ENCODE measurements at places on chromosomes 16 and 17.

GRCh38 chr16:11742093-11742535 lies 543 bp downstream of the TXNDC11 start:
- DNase-seq = peak; percentile 54

DNA sequence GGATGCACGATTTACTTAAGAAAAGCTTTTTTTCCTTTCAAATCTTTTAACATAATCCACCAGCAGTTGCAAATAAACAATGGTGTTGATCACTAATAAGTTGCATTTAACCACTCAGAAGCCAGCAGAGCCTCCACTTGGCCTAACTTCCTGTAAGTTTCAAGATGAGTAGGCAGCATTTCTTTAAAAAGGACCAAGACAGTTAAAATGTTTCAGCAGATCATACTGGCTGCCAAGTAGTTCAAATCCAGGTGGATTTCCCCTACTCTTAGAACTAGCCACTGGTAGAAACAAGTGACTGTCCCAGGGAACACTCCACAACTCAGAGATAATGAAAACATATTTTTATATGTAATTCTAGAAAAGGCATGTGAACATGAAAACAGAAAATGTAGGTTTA lies 17.0 kb upstream of the RFFL start:
- DNase-seq = no peak

DNA sequence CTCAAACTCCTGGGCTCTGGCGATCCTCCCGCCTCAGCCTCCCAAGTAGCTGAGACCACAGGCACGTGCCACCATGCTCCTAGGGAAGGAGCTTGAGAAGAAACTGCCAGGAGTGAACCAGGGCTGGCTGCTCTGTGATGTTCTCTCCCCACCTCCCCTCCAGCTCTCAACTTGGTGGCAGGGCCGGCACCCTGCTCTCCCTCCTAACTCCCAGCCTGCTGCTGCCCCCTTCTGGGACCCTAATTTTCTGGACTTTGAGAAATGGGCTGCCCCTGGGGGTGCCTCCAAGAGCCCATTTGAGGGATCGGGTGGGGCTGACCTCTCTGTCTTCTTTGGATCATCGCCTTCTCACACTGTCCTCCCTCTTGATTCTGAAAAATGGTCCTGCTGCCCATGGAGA lies 14.9 kb upstream of the STAT3 start:
- DNase-seq = no peak

DNA sequence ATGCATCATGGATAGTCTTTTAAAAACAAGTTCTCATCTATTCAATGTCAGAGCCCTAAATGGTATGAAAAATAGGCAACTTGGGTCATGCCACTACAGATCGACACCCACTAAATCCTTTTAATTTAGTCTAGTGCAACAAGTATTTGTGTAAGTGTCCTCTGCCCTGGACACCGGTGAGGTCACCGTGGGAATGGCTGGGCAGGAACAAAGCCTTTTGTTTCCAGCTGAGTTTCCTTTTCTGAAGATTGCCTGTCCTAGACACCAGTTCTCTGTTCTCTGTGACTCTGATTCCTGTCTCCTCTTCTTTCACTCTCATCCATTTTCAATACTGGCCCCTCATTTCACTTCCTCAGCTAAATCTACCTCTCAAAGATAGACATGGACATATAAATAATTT lies 446.5 kb downstream of the MAF start:
- no peak for DNase-seq

DNA sequence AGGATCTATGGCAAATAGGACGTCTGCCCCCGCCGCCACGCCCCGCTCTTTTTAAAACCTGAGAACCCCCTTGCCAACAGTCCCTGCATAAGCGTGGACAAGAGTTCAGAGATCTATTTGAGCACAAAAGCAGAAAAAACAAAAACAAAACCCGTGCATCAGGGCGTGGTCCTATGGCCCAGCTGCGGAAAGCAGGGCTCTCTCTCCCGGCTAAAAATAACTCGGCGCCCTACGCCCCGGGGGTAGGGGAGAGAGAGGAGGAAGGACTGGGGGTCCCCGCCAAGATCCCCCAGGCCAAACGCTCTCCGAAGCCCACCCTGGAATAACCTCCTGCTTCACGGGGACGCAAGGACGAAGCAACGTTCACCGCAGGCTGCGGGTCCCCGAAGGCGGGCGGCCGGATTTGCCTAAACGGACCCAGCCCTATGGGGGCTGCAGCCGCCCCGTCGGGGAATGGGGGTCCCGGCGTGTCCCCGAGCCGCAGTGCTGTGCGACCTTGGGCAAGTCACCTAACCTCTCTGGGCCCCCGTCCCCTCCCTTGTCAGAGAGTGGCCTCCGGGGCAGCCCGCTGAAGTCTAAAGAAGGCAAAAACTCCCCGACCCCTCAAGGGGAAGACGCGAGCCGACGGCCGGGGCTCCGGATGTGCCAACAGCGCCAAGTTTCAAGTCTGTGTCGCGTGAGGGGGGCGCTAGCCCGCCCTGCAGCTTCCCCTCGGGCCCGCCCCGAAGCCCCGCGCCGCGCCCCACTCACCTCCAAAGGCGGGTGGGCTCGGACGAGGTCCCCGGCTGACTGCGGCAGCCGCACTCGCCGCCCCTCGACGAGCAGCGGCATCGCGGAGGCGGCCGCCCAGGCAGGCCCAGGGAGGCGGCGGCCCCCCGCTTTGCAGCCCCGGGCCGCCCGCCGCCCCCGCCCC lies 477 bp downstream of the NTAN1 start:
- DNase-seq = no peak

DNA sequence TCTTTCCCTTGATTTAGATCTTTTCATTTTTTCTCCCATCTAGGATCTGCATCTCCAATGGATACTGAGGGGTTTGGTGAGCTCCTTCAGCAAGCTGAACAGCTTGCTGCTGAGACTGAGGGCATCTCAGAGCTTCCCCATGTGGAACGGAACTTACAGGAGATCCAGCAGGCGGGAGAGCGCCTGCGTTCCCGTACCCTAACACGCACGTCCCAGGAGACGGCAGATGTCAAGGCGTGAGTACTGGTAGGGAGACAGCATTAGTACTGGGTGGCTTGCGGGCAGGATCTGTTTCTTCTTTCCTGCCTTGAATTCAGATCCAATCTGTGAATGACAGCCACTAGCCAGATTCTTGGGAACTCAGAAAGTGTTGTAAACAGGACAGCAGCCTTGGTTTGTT lies 18.3 kb downstream of the NUP93 start:
- no peak for DNase-seq

- DNase-seq = no peak
Measured at GRCh38 chr17:32622540-32622939, 135.7 kb downstream of the CDK5R1 start.

DNA sequence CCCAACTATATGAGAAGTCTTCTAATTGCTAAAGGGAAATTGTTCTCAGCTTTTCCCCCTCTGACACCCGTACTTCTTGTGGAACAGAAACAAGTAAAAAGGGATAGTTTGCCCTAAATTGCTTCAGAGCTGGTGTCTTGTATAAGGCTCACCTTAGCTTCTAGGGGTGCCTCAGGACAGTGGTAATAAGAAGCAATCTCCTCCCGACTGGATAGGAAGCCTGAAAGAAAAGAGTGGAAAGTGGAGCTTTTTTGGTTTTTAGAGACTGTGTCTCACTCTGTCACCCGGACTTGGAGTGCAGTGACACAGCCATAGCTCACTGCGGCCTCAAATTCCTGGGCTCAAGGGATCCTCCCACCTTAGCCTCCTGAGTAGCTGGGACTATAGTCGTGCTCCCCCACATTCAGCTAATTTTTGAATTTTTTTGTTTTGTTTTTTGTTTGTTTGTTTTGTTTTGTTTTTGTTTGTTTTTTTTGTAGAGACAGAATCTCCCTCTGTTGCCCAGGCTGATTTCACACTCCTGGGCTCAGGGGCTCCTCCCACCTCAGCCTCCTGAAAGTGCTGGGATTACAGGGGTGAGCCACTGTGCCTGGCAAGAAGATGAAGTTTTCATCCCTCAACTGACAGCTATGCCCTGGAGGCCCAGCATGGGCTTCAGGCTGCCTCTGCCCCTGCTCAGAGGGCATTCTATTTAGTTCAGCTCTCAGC lies 3.4 kb downstream of the TAT start:
- DNase-seq = no peak

GRCh38 chr16:4315186-4316107 lies at the start of gene GLIS2:
Gene GLIS2, plus strand, starts transcription at chr16:4316067. Its CDS starts 16,214 bp downstream, at chr16:4332281.
- DNase-seq = peak; percentile 89

DNA sequence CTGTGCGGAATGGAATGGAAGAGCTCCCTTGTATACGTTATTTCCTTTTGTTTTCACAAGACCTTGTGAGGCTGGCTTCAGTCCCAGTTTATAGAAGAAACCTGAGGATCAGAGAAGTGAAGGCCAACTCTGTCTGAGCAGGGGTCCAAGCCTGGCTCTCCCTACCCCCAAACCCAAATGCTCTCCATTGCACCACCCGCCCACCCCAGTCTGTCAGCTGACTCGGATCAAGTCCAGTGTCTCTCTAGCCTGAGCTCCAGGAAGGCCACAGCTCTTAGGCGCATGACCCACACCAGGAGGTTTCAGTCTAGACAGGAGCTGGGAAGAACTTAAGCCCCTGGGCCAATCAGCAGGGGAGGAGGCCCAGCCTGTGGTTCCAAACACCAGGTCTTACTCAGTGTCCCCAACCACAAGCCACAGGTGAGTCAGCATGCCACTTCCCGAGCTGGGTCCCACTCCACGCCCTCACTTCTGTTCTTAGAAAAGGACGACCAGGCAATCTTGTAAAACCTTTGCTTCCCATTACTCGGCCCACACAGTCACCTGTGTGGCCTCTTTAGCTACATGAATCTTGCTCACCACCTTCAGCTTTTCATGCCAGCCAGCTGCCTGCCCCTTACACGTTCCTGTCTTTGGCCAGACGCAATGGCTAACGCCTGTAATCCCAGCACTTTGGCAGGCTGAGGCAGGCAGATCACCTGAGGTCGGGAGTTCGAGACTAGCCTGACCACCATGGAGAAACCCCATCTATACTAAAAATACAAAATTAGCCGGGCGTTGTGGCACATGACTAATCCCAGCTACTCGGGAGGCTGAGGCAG lies 27.8 kb downstream of the TK2 start:
- DNase-seq = no peak

DNA sequence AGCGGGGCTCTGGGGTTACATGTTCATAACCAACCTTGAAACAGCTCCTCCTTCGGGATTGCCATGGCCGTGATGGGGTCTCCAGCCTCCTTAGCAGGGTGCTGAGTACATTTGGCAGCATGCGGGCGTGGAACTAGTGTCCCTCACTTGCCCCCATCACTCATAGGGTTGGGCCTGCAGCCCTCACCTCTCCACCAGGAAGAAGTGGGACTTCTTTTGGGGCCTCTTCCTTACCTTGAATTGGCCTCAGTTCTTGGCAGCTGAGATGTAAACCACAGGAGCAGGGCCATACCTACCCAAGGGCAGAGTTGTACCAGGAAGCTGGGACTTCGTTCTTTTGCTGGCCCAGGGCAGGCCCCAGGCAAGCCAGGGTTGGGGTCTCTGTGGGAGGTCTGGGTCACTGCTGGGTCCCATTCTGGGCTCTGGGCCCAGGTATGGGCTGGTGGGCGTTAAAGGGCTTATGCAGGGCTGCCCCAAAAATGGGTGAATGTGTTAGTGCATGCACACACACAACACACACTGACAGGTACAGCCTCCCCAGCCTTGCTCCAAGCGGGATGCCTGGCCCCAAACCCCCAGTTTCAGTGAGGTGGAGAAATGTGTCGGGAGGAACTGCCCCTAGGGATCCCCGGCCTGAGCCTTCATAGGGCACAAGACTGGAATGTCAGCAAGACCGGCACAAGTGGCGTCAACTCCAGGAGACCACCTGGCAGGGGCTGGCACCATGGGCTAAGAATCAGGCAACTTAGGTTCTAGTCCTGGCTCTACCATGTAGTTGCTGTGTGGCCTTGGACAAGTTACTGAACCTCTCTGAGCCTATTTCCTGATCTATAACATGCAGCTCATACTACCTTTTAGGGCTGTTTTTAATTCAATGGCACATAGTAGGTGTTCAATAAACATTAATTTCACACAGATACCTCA lies 3.9 kb upstream of the KRT15 start:
- no peak for DNase-seq

GRCh38 chr17:48241131-48241591 lies 133.6 kb downstream of the SNX11 start:
- peak; percentile 33 for DNase-seq

GRCh38 chr16:5776876-5777275 lies 679.3 kb upstream of the EEF2KMT start:
- DNase-seq = no peak

DNA sequence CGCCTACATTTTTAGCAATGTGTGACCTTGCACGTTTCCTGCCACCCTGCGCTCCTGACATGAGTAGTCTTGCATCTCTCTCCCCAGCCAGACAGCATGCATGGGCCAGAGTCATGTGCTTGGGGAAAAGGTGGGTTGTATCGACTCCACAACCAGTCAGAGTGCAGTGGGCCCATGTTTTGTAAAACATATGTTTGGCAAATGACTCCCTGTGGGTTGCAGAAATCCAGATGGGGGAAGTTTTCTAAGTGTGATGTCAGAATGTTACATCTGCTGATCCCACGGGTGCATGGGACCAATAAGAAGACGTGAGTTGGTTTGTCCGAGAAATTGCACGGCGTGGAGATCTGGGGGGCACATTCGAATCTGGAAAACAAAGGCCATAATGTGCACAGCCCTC lies 147.1 kb downstream of the FOXL1 start:
- DNase-seq = no peak

- DNase-seq = no peak
Measured at GRCh38 chr17:193841-194806, 12.7 kb upstream of the DOC2B start.

DNA sequence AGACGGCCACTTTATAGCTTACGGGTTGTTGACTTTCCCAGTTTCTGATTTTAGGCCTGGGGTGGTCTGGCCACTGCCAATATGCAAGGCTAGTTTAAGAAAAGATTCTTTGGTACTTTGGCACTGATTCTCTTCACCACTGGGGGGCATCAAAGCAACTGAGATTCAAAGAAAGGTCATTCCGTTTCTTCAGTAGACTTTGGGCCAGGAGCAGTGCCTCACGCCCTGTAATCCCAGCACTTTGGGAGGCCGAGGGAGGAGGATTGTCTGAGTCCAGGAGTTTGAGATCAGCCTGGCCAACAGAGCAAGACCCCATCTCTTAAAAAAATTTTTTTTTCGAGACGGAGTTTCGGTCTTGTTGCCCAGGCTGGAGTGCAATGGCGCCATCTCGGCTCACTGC lies 53.0 kb downstream of the RPA1 start:
- no peak for DNase-seq

GRCh38 chr17:66711881-66712321 lies 123.0 kb upstream of the CACNG5 start:
- DNase-seq = no peak

- DNase-seq = no peak
Measured at GRCh38 chr17:34998205-34998604, 17.9 kb downstream of the LIG3 start.

DNA sequence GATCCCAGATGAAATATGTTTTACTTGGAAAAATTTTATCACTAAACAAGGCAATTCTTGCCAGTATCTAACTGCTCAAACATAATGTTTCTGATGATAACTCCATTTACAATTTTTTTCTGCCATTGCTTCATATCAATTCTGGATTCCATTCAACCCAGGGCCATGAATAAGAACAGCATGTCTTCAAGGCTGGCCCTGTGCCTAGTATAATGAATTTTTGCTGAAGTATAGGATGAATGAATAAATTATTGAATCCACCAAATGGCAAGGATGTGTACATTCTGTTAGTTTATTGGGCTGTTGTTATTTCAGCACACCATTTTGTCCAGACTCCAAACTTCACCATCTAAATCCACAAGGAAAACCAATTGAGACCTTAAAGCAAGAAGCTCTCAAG lies 414.7 kb downstream of the HS3ST3B1 start:
- DNase-seq = no peak

Data from NCI-H1930 (cell line).